ENCODE measurements at places on chromosomes 1 and 21.

DNA sequence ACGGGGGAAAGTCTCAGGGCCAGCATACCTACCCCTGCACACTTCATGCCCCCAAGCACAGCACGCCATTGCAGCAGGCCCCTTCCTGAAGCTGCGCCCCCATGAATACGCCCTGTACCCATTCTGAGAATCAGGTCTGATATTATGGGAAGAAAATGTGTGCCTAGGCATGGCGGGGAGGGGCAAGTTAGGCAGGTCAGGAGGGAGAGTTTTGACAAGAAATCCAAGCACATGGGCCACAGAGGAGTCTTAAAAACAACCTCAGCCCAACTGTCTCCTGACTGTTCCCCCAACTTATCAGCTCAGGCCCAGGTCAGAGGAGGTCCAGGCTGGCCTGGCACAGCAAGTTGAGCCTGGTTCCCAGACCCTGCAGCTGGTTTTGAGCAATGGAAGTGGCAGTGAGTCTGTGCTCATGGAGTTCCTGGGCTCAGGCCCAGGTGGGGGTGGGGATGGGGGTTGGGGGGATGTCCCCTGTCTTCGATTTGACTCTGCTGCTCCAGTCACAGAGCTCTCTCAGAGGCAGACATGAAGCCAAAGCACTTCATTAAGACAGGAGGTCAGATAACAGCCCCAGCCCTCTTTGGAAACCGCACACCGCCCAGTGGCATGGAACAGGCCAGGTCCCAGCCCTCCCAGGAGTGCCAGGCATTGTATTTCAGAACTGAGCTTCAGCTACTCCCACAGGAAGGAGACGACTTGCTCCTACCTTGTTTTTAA lies 20.6 kb upstream of the BCAR3 start:
- H3K27me3 ChIP-seq: no peaks in the 10 kb centered on the region
- peaks cover 27% of the 10 kb centered on the region for H3K4me1 ChIP-seq
- DNase-seq: peak; percentile 15
- no peak overlapping the region for H3K4me3 ChIP-seq
- H3K36me3 ChIP-seq: no peaks in the 10 kb centered on the region

GRCh38 chr1:239732770-239733169 lies 346.4 kb downstream of the CHRM3 start:
- H3K4me3 ChIP-seq: no peak overlapping the region
- H3K27me3 ChIP-seq: no peaks in the 10 kb centered on the region
- no peak for DNase-seq
- no peak overlapping the region for H3K27ac ChIP-seq

DNA sequence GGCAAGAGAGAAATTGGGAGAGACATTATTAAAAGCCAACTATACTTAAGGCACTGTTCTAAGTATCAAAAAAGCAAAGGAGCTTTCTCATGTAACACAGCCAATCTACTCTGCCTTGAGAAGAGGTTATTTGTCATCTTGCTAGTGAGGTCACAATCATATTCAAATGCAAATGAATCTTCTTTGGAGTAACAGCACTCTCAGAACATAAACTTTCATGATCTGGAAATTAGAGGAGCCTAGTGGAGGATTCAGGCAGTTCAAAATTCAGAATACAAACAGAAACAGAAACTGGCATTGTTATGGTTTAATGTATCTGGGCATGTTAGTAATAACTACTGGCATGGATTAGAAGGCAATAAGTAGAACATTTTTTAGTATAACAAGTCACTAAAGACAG lies 57.4 kb downstream of the ARID4B start:
- DNase-seq: peak; percentile 81
- H3K36me3 ChIP-seq: no peaks in the 10 kb centered on the region
- H3K4me1 ChIP-seq: peaks cover 20% of the 10 kb centered on the region

GRCh38 chr1:101745551-101746270 lies 251.0 kb downstream of the OLFM3 start:
- DNase-seq: no peak
- H3K27ac ChIP-seq: no peak overlapping the region
- no peaks in the 10 kb centered on the region for H3K4me1 ChIP-seq
- no peaks in the 10 kb centered on the region for H3K36me3 ChIP-seq
- H3K27me3 ChIP-seq: no peaks in the 10 kb centered on the region

- H3K4me3 ChIP-seq: no peak within 1 kb of the TSS
- H3K27me3 ChIP-seq: no peaks in the 10 kb centered on the region
- peaks cover 12% of the 10 kb centered on the region for H3K36me3 ChIP-seq
These were observed at the start of gene PAQR6 for GRCh38 chr1:156247460-156248322. Gene PAQR6, minus strand, starts transcription at chr1:156248056. Its CDS starts 1,325 bp downstream, at chr1:156246731.

DNA sequence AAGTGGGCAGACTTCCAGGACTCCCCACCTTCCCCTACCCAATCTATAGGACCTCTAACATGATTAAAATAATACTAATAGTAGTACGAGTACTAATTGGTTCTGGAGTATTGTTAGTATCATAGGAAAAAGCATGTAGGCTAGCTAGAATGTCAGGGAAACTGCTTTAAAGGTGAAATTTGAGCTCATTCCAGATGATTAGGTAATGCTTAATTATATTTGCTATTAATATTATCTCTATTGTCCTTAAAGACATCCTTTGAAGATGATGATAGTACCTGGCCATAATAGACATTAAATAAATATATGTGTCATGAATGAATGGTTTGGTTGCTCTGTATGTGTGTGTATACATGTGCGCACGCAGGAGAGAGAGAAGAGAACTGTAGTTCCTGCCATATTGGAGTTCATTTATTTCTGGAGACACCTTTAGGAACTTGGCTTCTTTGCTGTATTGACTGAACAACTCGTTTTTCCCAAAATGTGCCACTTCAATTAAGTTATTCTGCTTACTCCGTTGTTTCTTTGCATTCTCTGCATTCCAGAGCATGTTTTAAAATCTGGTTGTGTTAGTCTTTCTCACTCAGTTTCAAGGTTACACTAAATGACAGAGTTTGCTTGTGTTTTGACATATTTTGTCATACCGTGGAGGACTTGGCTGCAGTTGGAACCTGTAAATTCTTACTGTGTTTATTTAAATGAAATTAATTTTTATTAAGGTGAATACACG lies 117.1 kb downstream of the OSBPL9 start:
- no peaks in the 10 kb centered on the region for H3K27me3 ChIP-seq
- no peaks in the 10 kb centered on the region for H3K36me3 ChIP-seq
- no peak overlapping the region for H3K27ac ChIP-seq
- peak; percentile 10 for DNase-seq
- no peak overlapping the region for H3K4me3 ChIP-seq

DNA sequence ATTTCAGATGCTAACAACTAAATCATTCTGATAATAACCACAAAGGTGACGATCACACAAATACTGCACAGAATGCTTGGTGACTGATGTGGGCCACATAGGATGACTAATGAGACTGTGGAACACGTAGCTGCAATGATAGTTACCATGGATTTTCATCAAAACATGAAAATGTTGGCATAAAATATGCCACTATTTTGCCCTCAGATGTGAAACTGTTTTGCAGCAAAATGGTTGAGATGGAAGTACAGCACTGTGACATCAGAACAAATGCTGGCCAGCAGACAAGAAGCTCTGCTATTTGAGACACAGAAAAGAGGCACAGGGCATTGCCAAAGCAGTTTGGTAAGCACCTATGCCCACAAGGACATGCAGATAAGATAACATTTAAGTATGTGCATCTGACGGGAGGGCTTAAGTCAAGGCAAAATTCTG lies 83.8 kb downstream of the NIBAN1 start:
- H3K4me1 ChIP-seq: peaks cover 40% of the 10 kb centered on the region
- H3K4me3 ChIP-seq: no peak overlapping the region
- H3K27me3 ChIP-seq: no peaks in the 10 kb centered on the region
- H3K36me3 ChIP-seq: no peaks in the 10 kb centered on the region

GRCh38 chr21:28132713-28133112 lies 860.0 kb downstream of the LTN1 start:
- peaks cover 5% of the 10 kb centered on the region for H3K4me1 ChIP-seq
- H3K27ac ChIP-seq: no peak overlapping the region
- no peaks in the 10 kb centered on the region for H3K36me3 ChIP-seq
- H3K27me3 ChIP-seq: no peaks in the 10 kb centered on the region

DNA sequence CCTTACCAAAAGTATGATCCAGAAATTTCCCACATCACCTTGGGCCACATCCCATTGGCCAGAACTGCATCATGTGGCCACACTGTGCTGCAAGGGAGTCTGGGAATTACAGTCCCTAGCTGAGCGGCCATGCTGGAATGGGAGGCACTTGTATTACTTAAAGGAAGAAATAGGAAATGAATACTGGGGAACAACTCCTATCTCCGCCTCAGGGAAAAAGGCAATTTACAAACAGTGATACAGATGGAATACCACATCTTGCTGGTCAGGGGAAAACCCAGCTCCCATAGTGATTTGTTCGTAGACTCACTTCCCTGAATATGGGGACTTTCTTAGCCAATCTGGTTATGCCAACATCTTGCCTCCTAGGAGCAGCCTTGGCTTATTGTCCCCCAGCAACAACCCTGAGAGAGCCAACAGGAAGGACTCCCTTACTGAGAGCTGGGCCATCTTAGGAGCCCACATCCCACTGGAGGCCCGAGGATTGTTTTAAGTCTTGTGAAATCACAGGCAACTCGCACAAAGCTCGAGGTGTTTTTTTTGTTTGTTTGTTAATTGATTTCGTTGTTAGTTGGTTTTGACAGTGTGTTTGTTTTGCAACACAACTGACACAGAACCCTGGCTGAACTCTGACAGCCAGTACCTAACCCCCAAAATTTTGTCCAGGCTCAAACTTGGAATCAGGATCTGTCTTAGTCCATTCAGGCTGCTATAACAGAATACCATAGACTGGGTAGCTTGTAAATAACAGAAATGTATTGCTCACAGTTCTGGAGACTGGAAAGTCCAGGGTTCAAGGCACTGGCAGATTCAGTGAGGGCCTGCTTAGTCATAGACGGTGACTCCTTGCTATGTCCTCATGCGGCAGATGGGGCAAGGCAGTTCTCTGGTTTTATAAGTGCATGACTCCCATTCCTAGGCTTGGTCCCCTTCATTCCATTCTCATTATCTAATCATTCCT lies 14.9 kb downstream of the CDA start:
- H3K36me3 ChIP-seq: no peaks in the 10 kb centered on the region
- H3K4me3 ChIP-seq: no peak overlapping the region
- DNase-seq: peak; percentile 96
- H3K4me1 ChIP-seq: peaks cover 43% of the 10 kb centered on the region
- H3K27ac ChIP-seq: peak overlapping the region; percentile 75

- H3K36me3 ChIP-seq: no peaks in the 10 kb centered on the region
- H3K4me3 ChIP-seq: no peak overlapping the region
- H3K4me1 ChIP-seq: no peaks in the 10 kb centered on the region
- no peaks in the 10 kb centered on the region for H3K27me3 ChIP-seq
- H3K27ac ChIP-seq: no peak overlapping the region
These were observed 17.4 kb upstream of the KCNAB2 start for GRCh38 chr1:6028042-6028850.

DNA sequence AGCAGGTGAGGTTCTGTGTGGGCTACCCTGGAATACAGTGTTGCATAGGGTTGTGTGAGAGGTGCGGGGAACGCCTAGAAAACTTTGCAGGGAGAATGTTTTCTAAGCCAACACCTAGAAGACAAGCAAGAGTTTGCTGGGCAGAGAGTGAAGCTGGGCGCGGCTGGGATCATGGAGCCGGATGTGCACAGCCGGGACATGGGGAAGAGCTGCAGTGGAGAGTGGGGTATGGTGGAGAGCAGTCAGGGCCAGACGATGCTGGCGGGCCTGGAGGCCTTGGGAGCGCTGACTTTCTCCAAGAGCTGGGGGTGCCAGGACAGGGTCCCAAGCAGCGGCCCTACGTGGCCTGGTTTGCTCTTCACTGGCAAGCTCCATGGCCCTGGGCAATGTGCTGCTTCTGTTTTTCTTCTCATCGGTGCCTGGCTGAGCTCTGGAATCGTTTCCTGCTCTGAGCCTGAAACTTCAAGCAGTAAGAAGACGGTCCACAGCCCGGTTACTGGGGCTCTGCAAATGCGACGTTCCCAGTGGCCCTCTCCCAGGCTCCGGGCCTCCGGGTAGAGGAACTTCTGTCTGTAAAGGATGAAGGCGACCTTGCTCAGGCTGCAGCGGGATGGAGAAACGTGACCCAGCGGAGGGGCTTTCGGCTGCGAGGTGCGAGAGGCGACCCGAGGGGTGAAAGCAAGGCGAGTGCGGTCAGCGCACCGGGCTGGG lies 51.9 kb upstream of the CD34 start:
- H3K4me3 ChIP-seq: peak overlapping the region; percentile 70
- DNase-seq: peak; percentile 70
- H3K4me1 ChIP-seq: peaks cover 23% of the 10 kb centered on the region
- H3K27me3 ChIP-seq: no peaks in the 10 kb centered on the region

- no peak for DNase-seq
- H3K27ac ChIP-seq: no peak overlapping the region
- no peaks in the 10 kb centered on the region for H3K36me3 ChIP-seq
These were observed 172.7 kb downstream of the CRB1 start for GRCh38 chr1:197440715-197441114.

DNA sequence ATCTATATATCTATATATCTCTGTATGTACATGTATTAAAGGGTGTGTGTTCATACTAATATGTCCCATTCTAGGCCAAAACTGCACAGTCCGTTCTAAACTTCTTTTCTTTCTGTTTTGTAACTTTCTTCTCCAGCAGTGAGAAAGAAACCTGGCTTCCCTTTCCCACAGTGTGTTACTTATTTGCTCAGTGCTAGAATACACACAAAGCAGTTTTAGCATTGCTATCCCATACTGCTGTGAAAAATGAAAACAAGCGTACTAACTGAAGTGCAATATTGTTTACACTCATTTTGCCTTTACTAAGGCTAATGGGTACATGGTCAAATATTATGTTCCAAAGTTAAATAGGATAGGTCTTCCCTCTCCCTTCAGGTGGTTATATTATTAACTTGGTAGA lies 163.9 kb downstream of the LEPR start:
- no peaks in the 10 kb centered on the region for H3K36me3 ChIP-seq
- DNase-seq: no peak
- H3K27me3 ChIP-seq: no peaks in the 10 kb centered on the region
- H3K4me1 ChIP-seq: no peaks in the 10 kb centered on the region

DNA sequence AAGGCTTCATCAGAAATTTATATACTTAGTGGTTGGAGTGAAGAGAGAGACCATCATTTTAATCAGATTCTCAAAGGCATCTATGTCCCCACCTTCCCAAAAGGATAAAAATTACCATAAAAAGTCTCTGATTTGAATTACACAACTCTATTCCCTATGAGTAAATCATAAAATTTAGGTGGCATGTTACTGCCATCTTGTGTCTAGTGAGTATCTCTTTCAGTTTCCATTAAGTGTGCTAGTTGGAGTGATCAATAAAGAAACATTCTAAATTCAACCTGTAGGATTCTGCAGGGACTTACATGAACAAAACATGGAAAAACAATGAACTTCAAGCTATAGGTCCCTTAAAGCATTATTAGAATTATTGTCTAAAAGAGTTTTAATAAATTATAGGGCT lies 655.4 kb downstream of the LTN1 start:
- H3K36me3 ChIP-seq: no peaks in the 10 kb centered on the region
- peak; percentile 67 for DNase-seq
- peak overlapping the region; percentile 56 for H3K27ac ChIP-seq
- H3K4me1 ChIP-seq: peaks cover 54% of the 10 kb centered on the region
